SJSA1 (cell line): ENCODE measurements at places on chromosomes 4 and X. TPM values are rescaled to one million over a fixed set of nuclear protein-coding genes. Genes with fewer than 3 reads are reported as not detected.

Gene BST1
- 14.2 and 19.3 TPM in 2 replicates for total RNA-seq

Gene UBA1
- 144 and 184 TPM in 2 replicates for total RNA-seq

Gene HMGB3
- 74.8 and 233 TPM in 2 replicates for total RNA-seq

- no peak for DNase-seq
These were observed 267.9 kb upstream of the SLC7A11 start for GRCh38 chr4:138510053-138510452.

GRCh38 chr4:147244786-147245185 lies 236.1 kb upstream of the EDNRA start:
- no peak for DNase-seq

DNA sequence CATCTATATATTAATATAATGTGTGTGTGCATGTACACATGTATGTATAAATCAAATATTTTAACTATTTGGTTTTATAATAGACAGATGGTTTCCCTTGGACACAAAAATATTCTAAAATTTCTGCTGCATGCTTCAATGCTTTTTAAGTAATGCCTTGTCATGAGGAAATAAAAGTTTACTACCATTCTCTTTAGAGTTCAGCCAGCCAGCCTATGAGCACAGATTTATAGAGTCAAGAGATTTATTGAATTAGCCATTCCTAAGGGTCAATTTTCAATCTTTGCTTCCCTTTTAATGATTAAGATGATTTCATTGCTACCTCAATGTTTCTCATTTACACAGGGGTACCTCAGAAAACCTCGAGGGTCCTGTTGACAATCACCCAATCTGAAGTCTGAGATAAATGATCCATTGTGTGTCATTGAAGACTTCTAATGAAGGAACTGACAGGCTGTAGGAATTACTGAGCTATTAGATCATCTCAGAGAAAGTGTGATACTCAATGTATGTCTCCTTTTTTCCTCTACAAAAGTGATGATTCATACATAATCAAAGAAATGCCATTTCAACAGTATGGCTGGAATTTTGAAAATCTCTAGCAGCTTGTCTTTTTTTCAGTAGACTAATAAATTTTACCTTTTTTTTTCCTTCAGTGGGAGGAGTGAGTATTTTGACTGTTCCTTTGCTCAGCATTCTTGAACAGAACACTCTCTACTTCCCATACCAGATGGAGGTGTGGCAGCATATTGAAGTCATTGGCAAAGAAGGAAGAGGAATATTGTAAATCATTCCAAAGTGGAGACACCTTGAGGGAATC lies 222.6 kb upstream of the PCDH18 start:
- no peak for DNase-seq

GRCh38 chrX:83022020-83022419 lies 486.1 kb upstream of the POU3F4 start:
- no peak for DNase-seq
